ENCODE measurements at places on chromosomes 12 and 14.
A peak's percentile ranks its signal among the peaks of the same experiment; 100 is the strongest.

GRCh38 chr12:48996794-48997718 is 2.1 kb downstream of the DDN start:
- peak; percentile 68 for DNase-seq

GRCh38 chr12:61999311-61999710 is 260.9 kb upstream of the USP15 start:
- DNase-seq: no peak

- peak; percentile 12 for DNase-seq
These were observed 29.9 kb downstream of the RCOR1 start for GRCh38 chr14:102622262-102622885.

- no peak for DNase-seq
These were observed 83.6 kb downstream of the ALX1 start for GRCh38 chr12:85363382-85364190.

DNA sequence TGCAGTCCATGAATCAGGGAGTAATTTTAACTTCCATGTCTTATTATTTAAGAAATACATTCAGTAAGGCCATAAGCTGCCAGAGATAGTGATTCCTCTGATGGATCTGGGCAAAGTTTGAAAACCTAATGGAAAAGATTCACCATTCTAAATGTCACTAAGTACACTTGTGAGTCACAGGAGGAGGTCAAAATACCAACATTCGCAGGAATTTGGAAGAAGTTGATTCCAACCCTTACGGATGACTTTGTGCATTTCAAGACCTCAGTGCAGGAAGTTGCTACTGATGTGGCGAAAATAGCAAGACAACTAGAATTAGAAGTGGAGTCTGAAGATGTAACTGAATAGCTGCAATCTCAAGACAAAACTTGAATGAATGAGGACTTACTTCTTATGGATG is 69.8 kb downstream of the OSBPL8 start:
- no peak for DNase-seq

All from stimulated activated CD4-positive, alpha-beta T cell treated with anti-CD3 and anti-CD28 coated beads, Interleukin-4, amount 100 ng/mL, for 24 hours (primary cell).